ENCODE measurements at places on chromosomes 3 and 15. TPM values are rescaled to one million over a fixed set of nuclear protein-coding genes. Genes with fewer than 3 reads are reported as not detected.

INSYN1 gene
- total RNA-seq, result 0.51 TPM

CD80 gene
- total RNA-seq, result under 0.01 TPM

SLC2A2 gene
- not detected for total RNA-seq

SERINC4 gene
- total RNA-seq, result not detected

PLSCR2 gene
- total RNA-seq, result 0.13 TPM

LYSMD4 gene
- total RNA-seq, result 5.8 TPM

PRR20G gene
- not detected for total RNA-seq

BCL2A1 gene
- total RNA-seq, result 0.13 TPM

SNX33 gene
- 17.2 TPM for total RNA-seq

MAP4 gene
- 41.2 TPM for total RNA-seq

ETV5 gene
- total RNA-seq, result 28.5 TPM

DNA sequence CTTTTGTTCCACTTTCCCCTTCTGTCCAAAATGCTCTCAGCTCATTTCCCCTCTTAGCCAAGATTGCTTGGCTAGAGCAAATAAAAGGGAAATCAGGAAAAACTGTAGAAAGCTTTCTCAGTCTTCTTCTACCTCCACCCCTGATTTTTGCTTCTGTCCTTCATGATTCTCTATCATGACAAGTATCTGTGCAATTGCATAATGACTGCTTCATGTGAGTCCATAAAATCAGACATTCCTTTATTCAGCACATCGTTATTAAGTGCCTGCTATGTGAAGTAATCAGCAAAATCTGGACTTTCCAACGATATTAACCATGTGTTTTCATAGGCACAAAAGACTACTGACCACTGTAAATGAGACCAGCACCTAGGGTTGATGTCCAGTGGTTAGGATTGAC lies 321.5 kb upstream of the CBLB start:
- no peak for DNase-seq

GRCh38 chr3:112048911-112049310 lies 14.4 kb downstream of the TMPRSS7 start:
- DNase-seq, result no peak

DNA sequence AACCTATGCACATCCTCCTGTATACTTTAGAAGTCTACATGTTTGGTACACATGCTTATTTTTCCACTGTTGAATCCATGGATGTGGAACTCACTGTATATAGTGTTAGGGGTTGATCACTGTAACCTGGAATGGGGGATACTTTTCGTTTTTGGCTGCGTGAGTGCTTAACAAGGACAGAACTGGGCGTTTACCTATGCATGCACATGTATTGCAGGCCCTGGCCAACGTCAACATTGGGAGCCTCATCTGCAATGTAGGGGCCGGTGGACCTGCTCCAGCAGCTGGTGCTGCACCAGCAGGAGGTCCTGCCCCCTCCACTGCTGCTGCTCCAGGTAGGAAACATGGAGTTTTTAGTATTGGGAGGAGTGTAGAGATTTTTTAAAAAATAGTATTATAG lies 2.3 kb downstream of the RPLP1 start:
- no peak for DNase-seq

DNA sequence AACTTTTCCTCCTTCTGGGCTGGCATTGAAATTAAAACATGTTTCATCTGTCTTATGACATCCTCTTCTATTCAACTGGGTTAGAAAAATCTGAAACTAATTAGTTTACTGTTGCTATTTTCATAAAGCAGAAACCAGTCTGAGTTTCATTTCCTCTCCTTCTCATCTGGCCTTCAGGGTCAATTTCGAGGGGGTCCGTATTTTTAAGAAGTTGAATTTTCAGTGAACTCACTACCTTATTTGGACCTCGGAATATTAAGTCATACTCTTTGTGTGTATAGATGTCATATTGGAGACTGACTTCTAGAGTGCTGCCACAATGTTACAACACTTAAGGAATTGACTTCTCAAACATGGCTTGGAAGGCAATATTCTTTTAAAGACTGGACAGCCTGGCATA lies 485.9 kb downstream of the SQOR start:
- DNase-seq, result no peak

DNA sequence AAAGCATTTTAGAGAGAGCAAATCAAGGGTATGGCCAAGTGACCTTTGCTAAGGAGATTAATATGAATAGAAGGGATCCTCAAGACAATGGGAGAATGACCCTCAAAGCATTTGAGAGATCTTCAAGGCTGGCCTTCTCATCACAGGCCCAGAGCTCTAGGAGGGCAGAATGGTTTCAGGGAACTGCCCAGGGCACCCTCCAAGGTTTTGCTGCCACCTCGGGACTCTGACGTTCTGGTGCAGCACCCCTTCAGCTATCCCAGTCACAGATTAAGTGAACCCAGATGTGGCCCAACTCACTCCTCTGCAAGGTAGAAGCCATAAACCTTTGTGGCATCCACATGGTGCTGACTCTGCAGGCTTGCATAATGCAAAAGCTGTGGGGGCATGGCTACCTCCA lies 209.3 kb downstream of the TLE3 start:
- DNase-seq, result no peak

GRCh38 chr15:92443381-92443780 lies 49.7 kb downstream of the ST8SIA2 start:
- DNase-seq, result no peak

GRCh38 chr3:183291497-183292031 lies 38.5 kb downstream of the B3GNT5 start:
- DNase-seq, result no peak

GRCh38 chr3:192597506-192597905 lies 129.8 kb downstream of the FGF12 start:
- no peak for DNase-seq

DNA sequence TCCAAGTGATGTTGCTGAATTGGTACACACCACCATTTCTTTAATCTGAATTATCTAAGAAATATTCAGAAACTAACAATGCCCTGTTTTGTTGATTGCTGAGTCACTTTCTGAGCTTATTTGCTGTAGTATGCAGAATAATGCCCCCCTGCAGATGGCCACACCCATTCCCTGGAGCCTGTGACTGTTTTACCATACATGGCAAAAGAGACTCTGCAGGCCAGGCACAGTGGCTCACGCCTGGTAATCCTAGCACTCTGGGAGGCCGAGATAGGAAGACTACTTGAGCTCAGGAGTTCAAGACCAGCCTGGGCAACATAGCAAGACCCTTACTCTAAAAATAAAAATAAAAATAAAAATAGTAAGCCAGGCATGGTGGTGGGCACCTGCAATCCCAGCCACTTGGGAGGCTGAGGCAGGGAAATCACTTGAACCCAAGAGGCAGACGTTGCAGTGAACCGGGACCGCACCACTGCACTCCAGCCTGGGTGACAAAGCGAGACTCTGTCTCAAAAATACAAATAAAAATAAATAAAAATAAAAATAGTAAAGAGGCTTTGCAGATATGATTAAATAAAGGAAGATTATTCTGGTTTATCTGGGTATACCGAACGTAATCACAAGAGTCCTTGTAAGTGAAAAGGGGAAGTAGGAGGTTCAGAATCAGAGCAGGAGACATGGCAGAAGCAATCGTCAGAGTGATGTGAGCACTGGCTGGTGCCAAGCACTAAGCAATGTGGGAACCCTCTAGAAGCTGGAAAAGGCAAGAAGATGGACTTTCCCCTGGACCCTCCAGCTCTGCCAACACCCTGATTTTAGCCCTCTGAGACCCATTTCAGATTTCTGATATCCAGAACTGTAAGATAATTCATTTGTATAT lies 19.0 kb downstream of the PCYT1A start:
- DNase-seq, result no peak

- no peak for DNase-seq
These were observed 67.2 kb downstream of the CRTC3 start for GRCh38 chr15:90596943-90597342.

DNA sequence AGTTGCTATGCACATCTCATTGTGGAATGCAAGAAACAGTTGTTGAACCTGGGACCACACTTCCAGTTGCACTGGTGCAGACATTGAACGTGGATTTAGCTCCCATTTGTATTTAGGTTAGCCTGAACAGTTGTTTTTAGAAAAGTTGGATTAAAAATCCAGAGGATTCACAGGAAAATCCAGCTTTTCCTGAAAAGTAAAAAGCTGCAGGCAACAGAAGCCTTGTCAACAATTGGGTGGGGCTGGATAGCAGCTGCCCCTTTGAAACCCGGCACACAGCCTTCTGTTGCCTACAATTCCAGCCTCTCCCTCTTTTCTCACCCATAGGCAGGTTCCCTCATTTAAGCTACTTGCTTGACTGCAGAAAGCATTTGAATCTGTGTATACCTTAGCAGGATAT lies 165.3 kb upstream of the TBL1XR1 start:
- no peak for DNase-seq

- DNase-seq, result no peak
These were observed 10.7 kb downstream of the BMF start for GRCh38 chr15:40097968-40098476.

DNA sequence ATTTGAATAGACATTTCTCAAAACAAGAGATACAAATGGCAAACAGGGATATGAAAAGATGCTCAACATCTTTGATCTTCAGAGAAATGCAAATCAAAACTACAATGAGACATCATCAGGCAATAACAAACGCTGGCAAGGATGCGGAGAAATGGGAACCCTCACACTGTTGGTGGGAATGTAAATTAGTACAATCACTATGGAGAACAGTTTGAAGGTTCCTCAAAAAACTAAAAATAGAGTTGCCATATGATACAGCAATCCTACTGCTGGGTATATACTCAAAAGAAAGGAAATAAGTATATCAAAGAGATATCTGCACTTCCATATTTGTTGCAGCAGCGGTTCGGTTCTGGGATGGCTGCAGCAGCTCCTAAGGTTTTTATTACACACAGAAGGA lies 16.8 kb upstream of the LARS2 start:
- no peak for DNase-seq

DNA sequence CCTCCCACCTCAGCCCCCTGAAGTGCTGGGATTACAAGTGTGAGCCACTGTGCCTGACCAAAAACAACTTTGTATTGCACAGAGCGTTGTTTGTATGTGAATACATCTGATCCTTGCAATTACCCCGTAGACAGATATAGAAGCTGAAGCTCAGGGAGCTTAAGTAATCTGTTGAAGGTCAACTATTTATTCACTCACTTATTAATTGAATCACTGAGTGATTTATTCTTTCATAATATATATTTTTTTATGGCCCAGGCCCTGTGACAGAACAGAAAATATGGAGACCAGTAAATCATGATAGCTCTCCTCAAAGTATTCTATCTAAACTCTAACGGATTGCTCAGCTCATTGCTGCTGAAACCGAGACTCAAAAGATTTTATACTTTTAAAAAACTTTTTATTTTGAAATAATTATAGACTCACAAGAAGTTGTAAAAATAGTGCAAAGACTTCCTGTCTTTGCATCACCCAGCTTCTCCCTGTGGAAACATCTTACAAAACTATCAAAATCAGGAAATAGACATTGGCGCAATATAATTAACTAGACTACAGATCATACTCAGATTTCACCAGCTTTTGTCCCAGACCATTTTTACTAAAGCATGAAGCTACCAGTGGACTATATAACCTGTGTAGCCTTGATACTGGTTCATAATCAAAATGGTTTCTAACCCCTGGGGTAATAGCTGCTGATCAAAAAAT lies 466.1 kb downstream of the PDCD6IP start:
- DNase-seq, result no peak

DNA sequence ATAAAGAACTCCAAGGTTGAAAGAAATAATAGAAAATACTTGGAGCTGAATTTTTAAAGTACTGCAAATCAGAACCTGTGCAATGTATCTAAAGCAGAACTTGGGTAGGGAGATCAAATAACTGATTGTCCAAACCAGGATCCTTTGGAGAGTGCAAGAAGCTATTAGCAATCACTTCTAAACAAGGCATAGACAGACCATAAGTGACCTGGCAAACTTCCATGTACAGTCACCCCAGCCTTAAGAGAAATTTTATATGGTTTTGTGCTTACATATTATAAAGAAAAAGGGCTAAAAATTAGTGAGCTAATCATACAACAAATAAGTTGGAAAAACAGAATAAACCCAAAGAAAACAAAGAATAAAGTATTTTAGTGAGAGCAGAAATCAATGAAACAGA lies 35.2 kb downstream of the ETV5 start:
- DNase-seq, result no peak

- DNase-seq, result no peak
These were observed 190.7 kb upstream of the MCTP2 start for GRCh38 chr15:94040541-94041248.

DNA sequence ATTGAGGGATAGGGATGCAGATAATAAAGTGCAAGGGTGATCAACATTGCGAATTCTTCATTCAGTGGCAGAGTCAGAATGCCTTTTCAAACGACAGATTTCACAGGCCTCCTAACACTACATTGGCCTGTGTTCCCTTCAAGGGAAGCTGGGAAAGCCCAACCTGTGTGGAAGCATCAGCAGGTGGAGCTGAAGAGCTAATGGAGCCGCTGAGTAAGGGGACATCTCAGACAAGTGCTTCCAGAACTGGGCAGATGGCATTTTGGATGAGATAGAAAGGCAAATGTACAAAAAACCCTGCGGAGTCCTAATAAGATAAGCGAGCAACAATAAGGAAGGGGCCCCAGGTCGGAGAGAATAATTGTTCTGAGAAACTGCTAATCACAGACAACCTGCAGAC lies 8.5 kb upstream of the SLC24A5 start:
- peak; percentile 56 for DNase-seq

- DNase-seq, result no peak
These were observed 179.3 kb downstream of the FRMD5 start for GRCh38 chr15:44015545-44016305.

DNA sequence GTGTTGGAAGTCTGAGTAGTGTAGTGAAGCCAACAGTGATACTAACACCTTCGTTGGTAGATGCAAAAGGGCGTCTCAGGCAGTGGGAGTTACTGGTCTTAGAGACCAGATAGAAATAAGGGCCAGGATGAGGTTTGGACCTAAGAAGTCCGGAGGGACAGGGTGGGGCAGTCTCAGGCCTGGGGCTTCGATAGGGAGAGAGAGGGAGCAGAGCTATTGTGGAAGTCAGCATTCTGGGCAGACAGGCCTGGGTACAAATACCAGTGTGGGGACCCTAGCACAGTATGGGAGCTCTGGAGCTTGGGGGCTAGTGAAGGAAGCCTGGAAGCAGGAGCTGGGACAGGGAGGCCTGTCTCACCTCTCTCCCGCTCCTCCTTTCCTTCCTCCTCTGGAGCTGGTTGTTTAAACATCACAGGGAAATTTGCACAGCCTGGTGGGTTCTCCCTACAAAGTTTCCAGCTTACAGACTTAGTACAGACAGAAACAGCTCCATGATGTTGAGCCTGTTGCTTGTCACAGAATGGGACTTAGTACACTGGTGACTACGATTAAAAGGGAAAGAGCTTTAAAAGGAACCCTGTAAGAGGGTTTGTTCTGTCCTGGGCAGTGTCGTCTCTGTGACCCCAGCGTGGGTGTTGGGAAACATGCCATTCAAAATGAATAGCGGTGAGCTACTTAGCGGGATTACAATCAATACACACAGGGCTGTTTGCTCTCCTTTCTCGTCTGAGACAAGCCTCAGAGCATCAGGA lies 76.4 kb upstream of the TNFAIP8L3 start:
- no peak for DNase-seq

DNA sequence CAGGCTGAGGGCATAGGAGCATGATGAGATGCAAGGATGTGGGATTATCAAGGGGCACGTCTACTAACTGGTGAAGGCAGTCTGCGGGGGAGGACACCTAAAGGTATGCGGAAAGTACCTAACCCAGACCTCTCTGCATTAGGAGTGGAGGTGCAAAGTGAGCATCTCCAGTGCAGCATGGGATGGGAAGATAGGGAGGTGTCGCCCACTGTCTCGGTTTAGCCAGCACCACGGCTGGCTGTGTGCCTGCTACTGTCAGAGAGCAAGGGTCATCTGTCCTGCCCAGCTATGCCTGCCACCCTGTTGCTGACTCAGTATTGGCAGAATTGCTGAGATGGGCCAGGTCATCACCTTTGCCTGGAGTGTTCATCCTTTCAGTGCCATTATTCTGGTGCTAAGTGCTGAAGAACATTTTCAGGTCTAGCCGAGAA lies 40.1 kb downstream of the OXNAD1 start:
- DNase-seq, result no peak

Measured in dermis microvascular lymphatic vessel endothelial cell (primary cell).